ENCODE measurements at places on chromosomes 1 and 21. TPM values are rescaled to one million over a fixed set of nuclear protein-coding genes. Genes with fewer than 3 reads are reported as not detected.

ABCG1 gene
- total RNA-seq = 7.9 TPM

SPRR1A gene
- not detected for total RNA-seq

- no peaks in the 10 kb centered on the region for H3K4me1 ChIP-seq
- H3K4me3 ChIP-seq = no peak overlapping the region
- peak overlapping the region; percentile 90 for H3K27ac ChIP-seq
- DNase-seq = no peak
- H3K36me3 ChIP-seq = no peaks in the 10 kb centered on the region
Measured at GRCh38 chr1:46183926-46184557, 7.8 kb upstream of the P3R3URF start.

C1orf87 gene
- not detected for total RNA-seq

IFI16 gene
- total RNA-seq = 41.2 TPM

DNA sequence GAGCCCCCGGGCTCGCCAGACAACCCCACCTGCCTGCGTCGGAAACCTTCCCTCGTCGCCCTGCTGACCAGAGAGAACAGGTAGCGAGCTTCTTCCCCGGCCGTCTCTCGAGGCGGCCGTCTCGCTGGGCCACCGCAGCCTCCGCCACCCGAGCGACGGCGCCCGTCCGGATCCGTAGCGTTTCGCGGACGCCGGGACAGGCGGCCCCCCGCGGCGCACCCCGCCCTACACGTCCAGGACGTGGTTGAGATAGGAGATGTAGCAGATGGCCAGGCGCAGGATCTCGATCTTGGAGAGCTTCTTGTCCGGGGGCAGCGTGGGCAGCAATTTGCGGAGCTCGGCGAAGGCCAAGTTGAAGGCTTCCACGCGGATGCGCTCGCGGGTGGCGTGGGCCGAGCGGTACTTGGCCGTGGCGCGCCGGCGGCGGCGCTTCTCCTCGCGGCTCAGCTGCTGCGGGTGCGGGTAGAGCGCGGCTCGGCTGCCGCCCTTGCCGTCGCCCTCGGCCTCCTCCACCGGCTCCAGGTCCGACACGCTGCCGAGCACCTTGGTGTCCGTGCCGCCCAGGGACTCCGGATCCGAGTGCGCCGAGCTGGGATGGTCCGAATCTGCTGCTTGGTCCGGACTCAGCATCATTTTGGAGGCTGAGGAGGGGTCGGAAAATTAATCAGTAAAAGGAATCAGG, 3.0 kb downstream of the NHLH2 start:
- peaks cover 36% of the 10 kb centered on the region for H3K27me3 ChIP-seq
- no peaks in the 10 kb centered on the region for H3K36me3 ChIP-seq
- H3K4me1 ChIP-seq = peaks cover 26% of the 10 kb centered on the region
- H3K4me3 ChIP-seq = no peak overlapping the region
- DNase-seq = no peak

DNA sequence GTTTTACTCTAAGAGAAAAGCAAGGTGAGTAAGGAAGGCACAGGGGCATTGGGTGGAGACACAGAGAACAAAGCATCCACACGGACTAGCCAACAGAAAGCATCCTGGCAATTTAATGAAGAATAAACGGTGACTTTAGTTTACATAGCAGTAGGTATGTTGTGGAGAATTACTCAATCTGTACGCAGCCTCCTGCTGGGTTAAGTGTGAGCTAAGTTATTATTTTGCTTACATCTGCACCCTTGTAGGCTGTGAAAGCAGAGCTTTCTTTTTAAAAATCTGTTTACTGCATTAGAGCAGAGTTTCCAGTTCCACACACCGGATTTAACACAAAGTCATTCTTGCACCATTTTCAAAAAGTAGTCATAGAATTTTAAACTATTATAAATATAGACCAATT, 144.5 kb downstream of the AKT3 start:
- H3K4me3 ChIP-seq = no peak overlapping the region
- no peak overlapping the region for H3K27ac ChIP-seq
- no peaks in the 10 kb centered on the region for H3K36me3 ChIP-seq
- H3K4me1 ChIP-seq = no peaks in the 10 kb centered on the region
- H3K27me3 ChIP-seq = no peaks in the 10 kb centered on the region

GRCh38 chr21:34261841-34262468, 101.9 kb upstream of the KCNE2 start:
- H3K27ac ChIP-seq = no peak overlapping the region
- DNase-seq = no peak
- no peaks in the 10 kb centered on the region for H3K4me1 ChIP-seq
- no peak overlapping the region for H3K4me3 ChIP-seq
- H3K27me3 ChIP-seq = no peaks in the 10 kb centered on the region

ATP6V1G3 gene
- total RNA-seq = not detected

TMCO4 gene
- total RNA-seq = 10.7 TPM

TAL1 gene
- total RNA-seq = 4.1 TPM

DNA sequence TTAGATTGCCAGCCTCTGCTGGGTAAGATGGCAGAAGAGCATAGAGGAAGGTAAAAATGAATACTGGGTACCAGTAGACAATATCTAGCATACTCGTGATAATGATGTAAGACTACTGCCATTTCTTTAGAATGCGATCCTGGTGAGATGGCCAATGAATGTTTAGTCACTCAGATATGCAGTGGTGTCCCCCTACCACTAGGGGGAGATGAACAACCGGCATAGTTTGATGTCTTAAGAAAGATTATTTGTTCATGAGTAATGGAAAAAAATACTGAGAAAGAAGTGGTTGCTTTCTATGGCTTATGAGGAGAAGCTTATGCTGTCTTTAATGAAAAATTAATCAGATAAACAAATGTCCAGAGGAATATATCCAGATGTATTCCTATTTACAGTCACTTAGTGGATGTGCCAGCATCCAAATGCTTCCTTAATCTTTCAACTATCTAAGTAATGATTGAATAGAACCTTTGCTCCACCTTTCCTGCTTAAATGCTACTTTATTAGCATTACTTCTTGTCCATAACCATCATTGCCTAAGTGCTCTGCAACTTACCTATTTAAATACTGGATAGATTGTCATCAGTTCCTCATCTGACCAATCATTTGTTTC, 256.6 kb downstream of the ST6GALNAC3 start:
- no peak overlapping the region for H3K4me3 ChIP-seq
- H3K36me3 ChIP-seq = no peaks in the 10 kb centered on the region
- no peak overlapping the region for H3K27ac ChIP-seq
- no peak for DNase-seq

NUP210L gene
- 0.28 TPM for total RNA-seq

DNA sequence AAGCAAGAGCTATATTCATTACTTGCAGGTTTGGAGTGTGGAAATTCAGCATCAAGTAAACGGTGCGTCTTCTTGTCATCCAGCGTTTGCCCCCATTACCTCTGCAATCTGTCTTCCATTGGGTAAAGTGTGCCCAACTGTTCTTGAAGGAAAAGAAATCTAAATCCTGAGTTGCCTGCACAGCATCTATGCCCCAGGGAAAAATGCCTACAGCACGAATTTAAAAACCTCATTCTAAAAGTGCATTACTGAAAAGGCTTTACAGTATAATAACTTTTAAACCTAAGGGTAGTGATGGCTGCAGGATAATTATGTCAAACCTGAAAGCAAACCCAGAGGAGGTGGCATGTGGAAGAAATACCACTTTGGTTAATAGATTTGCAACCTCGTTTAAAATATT, 37.2 kb downstream of the KCNK1 start:
- DNase-seq = no peak
- no peaks in the 10 kb centered on the region for H3K36me3 ChIP-seq
- no peak overlapping the region for H3K4me3 ChIP-seq

All from right atrium auricular region (tissue), 2 donors.